Left lung (tissue), 14 donors: ENCODE measurements at places on chromosomes 11 and 22. TPM values are rescaled to one million over a fixed set of nuclear protein-coding genes. Genes with fewer than 3 reads are reported as not detected.
A peak's percentile ranks its signal among the peaks of the same experiment; 100 is the strongest.

DNA sequence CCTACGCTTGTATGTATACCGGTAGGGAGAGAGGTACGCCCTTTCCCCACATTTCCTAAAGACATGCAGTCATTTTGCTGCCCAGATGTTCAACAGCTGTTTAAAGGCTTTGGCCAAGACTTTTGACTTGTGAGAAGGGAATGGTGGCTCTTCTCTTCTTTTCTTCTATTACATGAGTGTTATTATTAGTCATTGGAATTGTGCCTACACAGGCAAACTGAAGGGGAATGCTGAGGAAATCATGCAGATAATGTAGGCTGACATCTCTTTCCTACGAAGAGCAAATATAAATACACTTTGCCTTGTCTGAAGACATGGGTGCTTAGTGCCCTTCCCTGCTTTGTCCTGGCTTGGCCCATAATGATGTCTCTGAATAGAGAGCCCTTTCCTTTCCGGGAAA, 194.3 kb upstream of the NARS2 start:
- H3K27ac ChIP-seq, result no peak overlapping the region
- H3K4me3 ChIP-seq, result no peak overlapping the region
- no peaks in the 10 kb centered on the region for H3K4me1 ChIP-seq

OR51B5 gene
- 0.29 TPM for total RNA-seq

MRGPRF gene
- 22.6 TPM for total RNA-seq

OR4D5 gene
- not detected for total RNA-seq

DNA sequence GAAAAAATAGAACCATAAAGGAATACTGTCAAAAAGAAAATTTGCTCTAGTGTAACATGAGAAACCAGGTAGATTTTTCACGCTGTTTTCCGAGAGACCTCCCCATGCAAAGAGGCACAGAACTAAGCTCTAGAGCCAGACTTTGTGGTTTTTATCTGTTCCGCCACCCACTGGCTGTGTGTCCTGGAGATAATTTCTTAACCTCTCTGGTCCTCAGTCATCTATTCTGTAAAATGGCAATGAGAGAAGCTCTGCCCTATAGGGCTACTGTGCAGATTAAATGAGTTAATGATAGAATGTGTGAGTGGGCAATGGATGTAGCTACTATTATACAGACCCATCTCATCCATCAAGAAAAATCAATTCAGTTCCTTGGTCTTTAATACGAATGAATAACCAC, 9.4 kb upstream of the SIGIRR start:
- no peaks in the 10 kb centered on the region for H3K27me3 ChIP-seq
- H3K27ac ChIP-seq, result no peak overlapping the region
- DNase-seq, result no peak
- no peak overlapping the region for H3K4me3 ChIP-seq
- H3K4me1 ChIP-seq, result no peaks in the 10 kb centered on the region

GRCh38 chr11:64710418-64711137, 12.4 kb downstream of the NRXN2 start:
- H3K27me3 ChIP-seq, result peaks cover 48% of the 10 kb centered on the region
- no peak for DNase-seq
- no peak overlapping the region for H3K27ac ChIP-seq
- H3K36me3 ChIP-seq, result no peaks in the 10 kb centered on the region
- H3K4me3 ChIP-seq, result no peak overlapping the region
- H3K4me1 ChIP-seq, result no peaks in the 10 kb centered on the region

DNA sequence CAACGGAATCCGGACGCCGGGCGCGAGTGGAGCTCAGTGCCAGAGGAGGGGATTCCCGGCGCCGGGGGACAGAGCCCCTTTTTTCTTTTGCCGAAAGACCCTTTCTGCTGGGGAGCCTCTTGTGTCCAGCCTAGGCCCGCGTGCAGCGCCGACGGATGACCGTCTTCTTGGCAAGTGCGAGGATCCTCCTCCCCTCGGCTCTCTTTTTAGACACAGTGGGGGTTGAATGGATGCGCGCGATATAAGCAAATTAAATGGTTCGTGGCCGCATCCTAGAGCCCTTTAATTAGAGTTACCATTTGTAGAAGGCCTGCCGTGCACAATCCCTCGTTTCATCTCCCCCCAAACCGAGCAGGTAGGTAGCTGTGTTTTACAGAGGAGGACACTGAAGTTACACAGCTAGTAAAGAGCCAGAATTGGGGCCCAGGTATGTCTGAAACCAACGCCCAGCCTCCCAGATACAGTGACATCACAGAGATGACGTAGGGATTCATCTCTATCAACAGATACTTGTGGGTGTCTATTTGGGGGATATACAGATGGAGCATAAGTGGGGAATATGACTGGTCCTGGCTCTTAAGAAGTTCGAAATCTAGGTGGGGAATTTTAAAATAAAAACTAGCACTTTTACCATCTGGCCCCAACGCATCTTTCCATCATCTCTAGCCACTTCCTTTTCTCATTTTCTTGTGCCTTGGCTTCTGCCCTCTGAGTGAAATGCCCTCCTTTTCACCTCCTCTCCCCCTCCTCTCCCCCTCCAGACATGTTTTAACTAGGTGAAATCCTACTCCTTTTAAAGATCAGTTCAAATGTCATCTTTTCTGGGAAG, 875 bp downstream of the TCP11L1 start:
- H3K4me3 ChIP-seq, result peak overlapping the region; percentile 80
- H3K36me3 ChIP-seq, result peaks cover 12% of the 10 kb centered on the region
- H3K4me1 ChIP-seq, result peaks cover 3% of the 10 kb centered on the region
- DNase-seq, result peak; percentile 15
- H3K27ac ChIP-seq, result peak overlapping the region; percentile 98

DNA sequence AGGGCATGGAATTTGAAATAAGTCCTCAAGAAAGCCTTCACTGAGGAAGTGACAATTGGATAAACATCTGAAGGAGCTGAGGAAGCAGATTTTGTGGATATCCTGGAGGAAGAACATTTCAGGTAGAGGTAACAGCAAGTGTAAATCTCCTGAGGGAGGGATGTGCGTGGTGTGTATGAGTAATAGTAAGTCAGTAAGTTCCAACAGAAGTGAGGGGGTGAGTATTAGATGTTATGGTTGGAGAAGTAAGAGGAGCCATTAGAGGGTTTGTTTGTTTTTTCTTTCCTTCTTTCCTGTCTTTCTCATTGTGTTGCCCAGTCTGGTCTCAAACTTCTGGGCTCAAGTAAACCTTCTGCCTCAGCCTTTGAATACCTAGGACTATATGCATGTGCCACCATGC, 29.0 kb downstream of the ANKRD42 start:
- H3K27me3 ChIP-seq, result no peaks in the 10 kb centered on the region
- no peaks in the 10 kb centered on the region for H3K4me1 ChIP-seq
- H3K4me3 ChIP-seq, result no peak overlapping the region
- no peak for DNase-seq
- H3K36me3 ChIP-seq, result no peaks in the 10 kb centered on the region

DNA sequence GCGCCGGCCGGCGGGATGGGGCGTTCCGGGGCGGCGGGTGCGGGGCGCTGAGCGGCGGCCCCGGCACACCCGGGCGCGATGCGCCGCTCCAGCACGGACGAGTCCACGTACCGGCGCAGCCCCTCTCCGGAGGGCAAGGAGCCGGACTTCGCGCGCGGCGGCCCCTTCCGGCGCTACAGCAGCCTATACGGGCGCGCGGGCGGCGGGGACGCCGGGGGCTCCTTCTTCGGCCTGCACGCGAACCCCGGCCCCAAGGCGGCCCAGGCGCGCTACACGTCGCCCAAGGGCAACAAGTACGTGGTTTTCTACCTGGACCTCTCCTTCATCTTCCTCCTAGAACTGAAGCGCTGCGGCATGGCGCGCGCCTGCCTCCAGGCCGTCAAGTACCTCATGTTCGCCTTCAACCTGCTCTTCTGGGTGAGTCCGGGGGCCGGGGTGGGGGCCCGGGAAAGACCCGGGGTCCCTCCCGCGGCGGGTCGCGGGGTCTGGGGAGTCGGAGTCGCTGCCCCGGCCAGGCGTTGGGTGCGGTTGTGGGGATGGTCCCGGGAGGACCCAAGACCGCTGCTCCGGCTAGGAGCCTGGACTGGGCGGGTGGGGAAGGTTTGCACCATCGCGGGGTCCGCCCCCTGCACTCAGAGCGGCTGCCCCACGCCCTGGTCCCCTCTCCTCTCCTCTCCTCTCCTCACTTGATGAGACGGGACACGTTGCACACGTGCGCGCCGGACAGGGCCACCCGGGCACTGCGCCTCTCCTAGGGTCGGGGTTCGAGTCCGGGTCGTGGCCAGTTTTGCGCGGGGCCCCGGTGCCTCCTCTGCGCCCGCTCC, 7.5 kb downstream of the TSPAN4 start:
- no peaks in the 10 kb centered on the region for H3K36me3 ChIP-seq
- peak overlapping the region; percentile 53 for H3K4me3 ChIP-seq
- no peak for DNase-seq
- no peak overlapping the region for H3K27ac ChIP-seq

DNA sequence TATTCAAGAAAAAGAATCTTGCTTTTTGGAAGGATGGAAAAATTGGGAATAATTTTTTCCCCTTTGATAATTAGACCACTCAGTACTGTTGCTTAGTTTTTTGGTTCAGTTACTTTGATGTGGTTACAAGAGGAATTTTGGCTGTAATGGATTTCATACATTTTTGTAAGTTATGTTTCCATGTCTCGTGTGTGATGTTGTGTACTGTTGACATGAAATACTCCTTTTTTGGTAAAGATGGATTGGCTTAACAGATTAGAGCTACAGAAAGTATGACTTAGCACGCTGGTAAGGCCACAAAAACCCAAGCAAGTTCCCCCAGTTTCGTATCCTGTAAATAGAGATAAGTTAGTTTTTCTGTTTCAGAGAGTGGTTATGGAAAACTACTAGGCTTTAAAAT, 11.9 kb downstream of the TBCEL start:
- H3K27ac ChIP-seq, result no peak overlapping the region
- H3K36me3 ChIP-seq, result no peaks in the 10 kb centered on the region
- no peaks in the 10 kb centered on the region for H3K27me3 ChIP-seq
- no peak for DNase-seq
- H3K4me3 ChIP-seq, result no peak overlapping the region
- H3K4me1 ChIP-seq, result peaks cover 9% of the 10 kb centered on the region

USP2 gene
- total RNA-seq, result 2.6 TPM

ZNF202 gene
- 10.0 TPM for total RNA-seq

DDI1 gene
- total RNA-seq, result not detected

DNA sequence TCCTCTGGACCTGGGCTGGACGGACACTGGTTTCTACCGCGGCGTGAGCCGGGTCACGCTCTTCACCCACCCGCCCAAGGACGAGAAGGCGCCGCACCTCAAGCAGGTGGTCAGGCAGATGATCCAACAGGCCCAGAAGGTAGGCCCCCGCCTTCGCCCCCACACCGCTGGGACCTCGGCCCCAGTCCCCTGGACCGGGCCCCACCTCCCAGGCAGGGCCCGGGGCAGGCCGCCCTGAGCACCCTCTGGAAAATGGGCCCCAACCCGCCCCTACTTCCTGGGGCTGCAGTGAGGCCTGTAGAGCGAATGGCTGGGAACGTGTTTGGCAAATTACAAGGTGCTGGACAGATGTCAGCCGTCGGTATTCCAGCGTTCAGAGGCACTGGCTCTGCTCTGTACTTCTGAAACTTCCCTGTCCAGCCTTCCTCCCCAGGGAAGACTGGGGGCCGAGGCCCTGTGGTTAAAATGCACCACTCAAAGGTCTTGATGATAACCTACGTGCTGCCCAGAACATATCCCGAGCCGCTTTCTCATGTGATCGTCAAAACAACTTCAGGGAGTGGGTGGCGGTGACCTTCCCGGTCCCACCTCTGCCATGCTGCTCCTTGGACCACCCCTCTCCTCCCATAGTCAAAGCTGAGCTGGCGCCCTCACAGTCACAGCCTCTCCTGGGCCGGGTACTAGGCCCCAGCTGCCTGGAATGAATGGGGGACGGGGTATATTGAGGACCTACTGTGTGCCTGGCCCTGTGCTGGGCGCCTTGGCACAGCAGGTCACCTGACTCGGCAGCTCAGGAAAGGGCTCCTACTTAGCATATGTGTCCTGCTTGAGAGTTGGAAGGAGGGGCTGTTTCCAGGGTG, 869 bp downstream of the FAM83F start:
- H3K4me1 ChIP-seq, result peaks cover 15% of the 10 kb centered on the region
- peak overlapping the region; percentile 2 for H3K4me3 ChIP-seq
- H3K27me3 ChIP-seq, result peaks cover 36% of the 10 kb centered on the region
- DNase-seq, result no peak

BTBD18 gene
- total RNA-seq, result not detected

MRPL21 gene
- total RNA-seq, result 38.9 TPM

COX8A gene
- total RNA-seq, result 267 TPM

OR9Q2 gene
- total RNA-seq, result not detected

- no peak for DNase-seq
- no peak overlapping the region for H3K4me3 ChIP-seq
- peaks cover 10% of the 10 kb centered on the region for H3K4me1 ChIP-seq
- no peak overlapping the region for H3K27ac ChIP-seq
- H3K36me3 ChIP-seq, result no peaks in the 10 kb centered on the region
Observed at GRCh38 chr22:17472932-17473331, 90.4 kb upstream of the SLC25A18 start.

DNA sequence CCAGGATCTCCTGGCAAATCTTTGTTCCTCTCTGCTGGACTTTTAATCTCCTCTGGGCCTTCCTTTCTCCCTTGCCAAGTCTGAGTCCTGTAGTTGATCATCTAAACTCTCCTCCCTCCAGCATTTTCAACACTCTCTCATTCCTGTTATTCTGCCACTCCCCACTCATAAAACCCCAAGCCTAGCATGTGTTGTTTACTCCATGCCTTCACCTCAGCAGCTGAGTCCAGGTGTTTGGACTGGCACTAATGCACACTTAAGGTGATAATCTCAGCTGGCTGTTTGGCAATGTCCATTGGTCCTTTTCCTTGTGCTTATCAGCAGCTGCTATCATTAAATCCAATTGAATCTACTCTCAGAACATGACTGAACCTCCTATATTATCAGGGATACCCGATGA, 876.8 kb upstream of the TENM4 start:
- no peaks in the 10 kb centered on the region for H3K36me3 ChIP-seq
- no peaks in the 10 kb centered on the region for H3K4me1 ChIP-seq
- DNase-seq, result no peak
- no peaks in the 10 kb centered on the region for H3K27me3 ChIP-seq

GRCh38 chr11:131851964-131852755, 481.7 kb downstream of the NTM start:
- H3K36me3 ChIP-seq, result no peaks in the 10 kb centered on the region
- H3K27me3 ChIP-seq, result no peaks in the 10 kb centered on the region
- no peak overlapping the region for H3K4me3 ChIP-seq
- no peak overlapping the region for H3K27ac ChIP-seq
- DNase-seq, result no peak
- H3K4me1 ChIP-seq, result no peaks in the 10 kb centered on the region

DNA sequence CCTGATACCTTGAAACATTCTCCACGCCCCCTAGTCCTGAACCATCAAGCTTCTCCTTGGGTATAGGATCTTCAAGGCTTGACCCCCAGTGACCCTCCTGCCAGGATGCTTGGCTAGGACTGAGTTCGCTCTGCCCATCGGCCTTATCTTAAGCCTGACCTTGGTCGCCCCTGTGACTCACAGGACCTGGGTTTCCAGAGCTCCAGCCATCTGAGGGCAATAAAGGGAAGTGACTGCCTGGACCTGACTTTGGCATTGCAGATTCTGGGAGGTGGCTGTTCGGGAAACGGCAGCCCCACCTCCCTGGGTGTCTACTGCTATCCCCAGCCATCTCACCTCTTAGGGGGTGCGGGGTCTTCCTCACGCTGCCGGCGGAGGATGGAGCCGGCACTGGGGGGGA, 15.4 kb downstream of the CARD10 start:
- no peaks in the 10 kb centered on the region for H3K36me3 ChIP-seq
- no peak for DNase-seq
- H3K27me3 ChIP-seq, result no peaks in the 10 kb centered on the region

CRYBA4 gene
- total RNA-seq, result not detected

GRCh38 chr11:97351939-97352338, 962.1 kb downstream of the JRKL start:
- no peaks in the 10 kb centered on the region for H3K4me1 ChIP-seq
- no peak overlapping the region for H3K27ac ChIP-seq
- H3K27me3 ChIP-seq, result no peaks in the 10 kb centered on the region
- no peak overlapping the region for H3K4me3 ChIP-seq
- DNase-seq, result no peak
